Right atrium auricular region (tissue), 2 donors: ENCODE measurements at places on chromosomes 12 and 14.

DNA sequence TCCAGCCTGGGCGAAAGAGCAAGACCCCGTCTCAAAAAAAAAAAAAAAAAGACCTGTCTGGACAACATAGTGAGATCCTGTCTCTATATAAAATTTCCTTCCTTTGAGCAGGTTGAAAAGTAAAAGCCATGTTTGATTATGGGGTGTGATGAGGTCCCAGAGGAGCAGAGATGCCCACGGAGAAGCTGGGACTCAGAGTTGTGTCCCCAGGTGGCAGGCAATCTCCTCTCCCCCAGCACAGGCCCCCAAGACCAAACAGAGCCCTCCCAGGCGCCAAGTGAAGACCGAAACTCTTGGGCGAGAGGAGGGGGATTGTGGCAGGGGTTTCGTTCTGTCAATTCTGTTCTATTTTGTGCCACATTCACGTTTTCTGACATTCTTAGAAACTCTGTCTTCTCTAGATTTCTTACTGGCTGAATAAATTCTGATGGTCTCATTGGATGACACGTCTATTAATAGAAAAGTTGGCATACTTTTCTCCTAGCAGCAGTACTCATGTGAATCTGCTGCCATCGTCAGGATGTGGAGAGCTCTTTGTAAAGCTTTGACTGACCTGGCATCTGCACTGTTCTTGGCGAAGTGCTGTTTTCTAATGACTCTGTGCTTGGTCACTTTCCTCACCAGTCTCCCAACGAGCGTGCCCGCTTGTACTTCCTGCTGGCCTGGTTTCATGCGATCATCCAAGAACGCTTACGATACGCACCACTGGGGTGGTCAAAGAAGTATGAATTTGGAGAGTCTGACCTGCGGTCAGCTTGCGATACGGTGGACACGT, 43.4 kb downstream of the HSP90AA1 start:
- no peak for DNase-seq

DNA sequence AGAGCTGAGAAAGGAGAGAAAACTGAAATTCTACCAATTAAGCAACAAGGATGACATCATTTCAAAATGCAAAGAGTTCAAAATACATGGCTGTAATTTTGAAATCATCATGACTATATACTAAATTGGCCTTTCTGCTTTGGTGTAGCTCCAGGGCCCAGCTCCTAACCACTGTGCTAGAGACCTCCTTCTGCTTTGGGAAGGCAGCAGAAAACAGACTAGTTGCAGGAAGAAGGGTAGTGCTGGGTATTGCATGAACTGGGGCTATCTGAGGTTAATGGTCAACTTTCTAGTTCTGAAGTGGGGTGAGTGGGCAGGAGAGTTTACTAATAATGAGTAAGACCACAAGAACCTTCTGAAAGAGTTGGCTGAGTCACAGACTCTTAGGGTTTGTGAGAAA, 66.2 kb downstream of the PTGER2 start:
- no peak for DNase-seq

GRCh38 chr12:125676366-125676765, 611.1 kb downstream of the AACS start:
- DNase-seq, result no peak

- no peak for DNase-seq
Measured at GRCh38 chr14:24122898-24123297, 7.6 kb upstream of the FITM1 start.

DNA sequence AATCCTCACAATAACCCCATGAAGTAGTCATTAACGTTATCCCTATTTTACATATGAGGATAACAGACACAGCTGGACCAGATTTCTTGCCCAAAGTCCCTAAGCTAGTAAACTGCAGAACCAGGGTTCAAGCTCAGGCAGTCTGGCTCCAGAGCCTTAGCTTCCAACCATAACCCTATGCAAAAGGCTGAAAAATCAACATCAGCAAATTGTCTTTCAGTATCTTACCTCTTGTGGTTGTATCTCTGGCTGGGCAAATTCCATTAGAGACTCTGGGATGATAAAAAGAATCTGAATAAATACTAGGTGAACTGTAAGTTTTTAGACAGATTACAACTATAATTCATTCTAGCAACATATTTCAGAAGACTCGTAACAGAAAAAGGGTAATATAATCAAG, 24.7 kb downstream of the CAPRIN2 start:
- no peak for DNase-seq

- DNase-seq, result no peak
Measured at GRCh38 chr14:79363291-79363690, 848.0 kb downstream of the DIO2 start.

DNA sequence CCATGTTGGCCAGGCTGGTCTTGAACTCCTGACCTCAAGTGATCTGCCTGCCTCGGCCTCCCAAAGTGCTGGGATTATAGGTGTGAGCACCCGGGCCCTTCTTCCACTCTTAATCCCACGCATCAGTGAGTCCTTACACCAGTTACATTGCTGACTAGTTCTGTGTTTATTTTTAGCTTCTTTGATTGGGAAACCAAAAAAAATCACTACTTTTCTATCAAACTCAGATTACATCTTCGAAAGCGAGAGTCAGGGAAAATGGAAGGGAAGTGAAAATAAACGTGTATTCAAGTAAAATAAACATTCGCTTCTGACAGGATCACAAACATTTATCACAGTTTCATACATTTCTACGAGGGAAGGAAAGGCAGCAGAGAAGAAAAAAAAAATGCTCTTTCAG, 32.2 kb downstream of the FGD6 start:
- no peak for DNase-seq

GRCh38 chr12:62319058-62319457, 58.9 kb downstream of the USP15 start:
- no peak for DNase-seq

DNA sequence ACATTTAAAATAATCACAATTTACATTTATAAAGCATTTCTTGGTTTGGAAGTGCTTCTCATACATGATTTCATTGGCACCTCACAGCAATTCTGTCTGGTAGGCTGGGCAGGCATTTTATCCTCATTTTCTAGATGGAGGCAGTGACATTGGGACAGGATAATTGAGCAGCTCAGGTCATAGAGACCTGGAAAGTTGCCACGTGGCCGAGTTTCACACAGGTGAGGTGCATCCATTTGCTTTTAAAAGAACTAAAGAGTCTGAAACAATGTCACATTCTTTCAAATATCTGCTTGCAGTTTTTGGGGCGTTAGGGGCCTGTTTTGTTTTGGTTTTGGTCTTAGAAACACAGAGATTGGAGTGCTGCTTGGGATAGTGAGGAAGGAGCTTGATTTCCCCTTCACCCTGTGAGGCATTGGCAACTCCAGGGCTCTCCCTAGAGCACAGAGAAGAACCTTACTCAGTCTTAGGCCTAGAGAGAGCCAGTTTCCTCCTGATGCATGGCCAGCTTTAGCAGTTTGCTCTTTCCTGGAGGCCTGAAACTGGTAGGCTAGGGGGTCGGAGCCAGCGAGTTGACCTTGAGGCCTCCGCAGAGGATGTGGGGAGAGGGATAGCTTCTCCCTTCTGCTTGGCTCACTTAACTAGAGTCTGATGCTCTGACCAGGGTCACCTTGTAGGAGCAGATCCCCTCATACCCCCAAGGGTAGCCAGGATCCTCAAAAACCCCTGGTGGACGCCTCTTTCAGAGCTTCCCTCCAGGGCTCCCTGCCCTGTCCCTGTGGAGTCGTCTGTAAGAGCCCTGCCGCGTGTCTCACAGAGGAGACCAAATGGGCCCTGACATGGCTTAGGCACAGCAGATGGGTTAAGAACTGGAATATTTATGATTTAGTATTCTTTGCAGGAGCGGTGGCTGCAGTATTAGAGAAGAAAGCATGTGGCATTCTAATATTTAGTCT, 34.9 kb upstream of the JDP2 start:
- no peak for DNase-seq

DNA sequence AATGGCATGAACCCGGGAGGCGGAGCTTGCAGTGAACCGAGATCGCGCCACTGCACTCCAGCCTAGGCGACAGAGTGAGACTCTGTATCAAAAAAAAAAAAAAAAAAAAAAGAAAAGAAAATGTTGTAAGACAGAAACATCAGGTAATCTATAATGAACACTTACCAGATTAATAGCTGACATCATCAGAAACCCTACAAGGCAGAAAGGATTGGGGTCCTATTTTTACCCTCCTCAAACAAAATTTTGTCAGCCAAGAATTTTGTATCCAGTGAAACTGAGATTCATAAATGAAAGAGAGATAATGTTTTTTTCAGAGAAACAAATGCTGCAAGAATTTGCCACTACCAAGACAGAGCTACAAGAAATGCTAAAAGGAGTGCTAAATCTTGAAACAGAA, 14.1 kb downstream of the CLEC1A start:
- no peak for DNase-seq

DNA sequence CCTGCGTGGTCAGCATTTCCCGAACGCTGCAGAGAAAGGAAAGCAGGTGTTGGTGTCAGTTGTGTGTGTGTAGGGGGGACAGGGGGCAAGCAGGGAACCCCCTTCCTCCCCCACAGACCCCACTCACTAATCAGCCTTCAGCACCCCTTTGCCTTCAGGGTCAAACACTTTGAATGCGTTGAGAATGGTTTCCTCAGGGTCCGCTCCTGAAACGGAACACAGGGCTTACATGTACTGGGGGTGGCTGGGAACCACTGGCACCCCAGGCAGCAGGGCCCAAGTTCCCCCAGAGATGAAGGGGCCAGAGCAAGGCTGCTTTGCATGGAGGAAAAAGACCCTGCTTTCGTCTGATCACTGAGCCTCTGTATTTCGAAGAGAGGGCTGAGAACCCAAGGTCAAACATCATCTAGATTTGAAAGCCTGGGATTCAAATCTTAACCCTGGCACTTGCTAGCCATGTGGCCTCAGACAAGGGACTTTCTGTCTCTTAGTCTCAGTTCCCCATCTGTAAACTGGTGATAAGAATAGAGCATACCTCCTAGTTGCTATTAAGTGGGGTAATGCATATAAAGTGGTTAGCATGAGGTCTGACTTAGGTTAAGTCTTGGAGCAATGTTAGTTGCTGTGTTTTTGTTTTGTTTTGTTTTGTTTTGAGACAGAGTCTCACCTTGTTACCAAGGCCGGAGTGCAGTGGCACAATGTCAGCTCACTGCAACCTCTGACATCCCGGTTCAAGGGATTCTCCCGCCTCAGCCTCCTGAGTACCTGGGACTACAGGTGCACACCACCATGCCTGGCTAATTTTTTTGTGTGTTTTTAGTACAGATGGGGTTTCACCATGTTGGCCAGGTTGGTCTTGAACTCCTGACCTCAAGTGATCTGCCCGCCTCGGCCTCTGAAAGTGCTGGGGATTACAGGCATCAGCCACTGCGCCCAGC, 7.0 kb downstream of the MYL2 start:
- DNase-seq, result no peak

- no peak for DNase-seq
Measured at GRCh38 chr12:89350630-89351488, 1.4 kb downstream of the DUSP6 start.

- no peak for DNase-seq
Measured at GRCh38 chr12:98485792-98486340, 29.5 kb upstream of the TMPO start.

DNA sequence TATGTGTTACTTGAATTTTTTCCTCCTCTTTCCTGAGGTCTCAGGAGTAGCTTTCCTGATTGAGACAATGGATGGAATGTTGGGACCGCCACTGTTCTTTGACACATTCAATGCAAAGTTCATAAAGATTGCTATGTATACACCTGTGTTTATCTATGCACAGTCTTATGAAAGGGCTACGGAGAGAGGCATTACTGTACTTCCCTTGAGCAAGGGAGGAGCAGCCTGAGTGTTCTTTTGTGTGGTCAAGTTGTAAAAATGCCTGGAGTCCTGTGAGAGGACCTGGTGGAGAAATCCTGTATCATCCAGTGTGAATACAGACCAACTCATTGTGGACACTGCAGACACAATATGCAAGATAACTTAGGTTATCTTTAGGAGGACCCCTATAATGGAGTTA, 1.2 kb downstream of the SRGAP1 start:
- no peak for DNase-seq

DNA sequence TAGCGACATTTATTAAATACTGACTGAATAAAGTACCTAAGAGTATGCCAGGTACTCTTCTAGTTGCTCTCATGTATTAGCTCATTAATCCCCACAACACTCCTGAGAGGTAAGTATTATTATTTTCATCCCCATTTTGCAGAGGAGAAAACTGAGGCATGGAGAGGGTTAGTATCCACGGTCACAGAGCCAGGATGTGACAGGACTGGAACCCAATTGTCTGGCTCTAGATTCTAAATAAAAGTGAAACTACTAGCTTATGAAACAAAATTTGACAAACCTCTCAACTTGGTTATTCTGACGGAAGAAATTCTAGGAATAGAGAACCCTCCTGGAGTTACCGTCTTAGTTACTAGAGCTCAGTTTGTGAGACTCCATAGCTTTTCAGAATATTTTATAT, 112.2 kb downstream of the CHST11 start:
- no peak for DNase-seq

- DNase-seq, result no peak
Measured at GRCh38 chr14:71168564-71169427, 261.5 kb downstream of the PCNX1 start.

GRCh38 chr12:130479401-130480125, 141.9 kb downstream of the PIWIL1 start:
- no peak for DNase-seq
